ENCODE measurements at places on chromosomes 16 and 17. TPM values are rescaled to one million over a fixed set of nuclear protein-coding genes. Genes with fewer than 3 reads are reported as not detected.

GRCh38 chr17:10605221-10605783 lies 51.8 kb downstream of the MYH3 start:
- no peak for DNase-seq

- DNase-seq, result peak; percentile 31
Measured at GRCh38 chr17:78040440-78041385, 82.2 kb downstream of the TNRC6C start.

Gene ODAD4
- total RNA-seq, result 0.19 TPM

Gene MARCHF10
- not detected for total RNA-seq

- DNase-seq, result peak; percentile 81
Measured at GRCh38 chr17:45428050-45428617, 4.5 kb downstream of the ARHGAP27 start.

GRCh38 chr16:68479271-68479670 lies 31.0 kb upstream of the SMPD3 start:
- DNase-seq, result no peak

Data from colonic mucosa (tissue), 4 donors.